Activated CD4-positive, alpha-beta T cell treated with anti-CD3 and anti-CD28 coated beads for 24 hours (primary cell): ENCODE measurements at places on chromosomes 16 and 17.

- no peak for DNase-seq
These were observed 90.5 kb downstream of the ADAMTS18 start for GRCh38 chr16:77344341-77344740.

- no peak for DNase-seq
These were observed 19.2 kb upstream of the MRPS23 start for GRCh38 chr17:57868910-57869616.

DNA sequence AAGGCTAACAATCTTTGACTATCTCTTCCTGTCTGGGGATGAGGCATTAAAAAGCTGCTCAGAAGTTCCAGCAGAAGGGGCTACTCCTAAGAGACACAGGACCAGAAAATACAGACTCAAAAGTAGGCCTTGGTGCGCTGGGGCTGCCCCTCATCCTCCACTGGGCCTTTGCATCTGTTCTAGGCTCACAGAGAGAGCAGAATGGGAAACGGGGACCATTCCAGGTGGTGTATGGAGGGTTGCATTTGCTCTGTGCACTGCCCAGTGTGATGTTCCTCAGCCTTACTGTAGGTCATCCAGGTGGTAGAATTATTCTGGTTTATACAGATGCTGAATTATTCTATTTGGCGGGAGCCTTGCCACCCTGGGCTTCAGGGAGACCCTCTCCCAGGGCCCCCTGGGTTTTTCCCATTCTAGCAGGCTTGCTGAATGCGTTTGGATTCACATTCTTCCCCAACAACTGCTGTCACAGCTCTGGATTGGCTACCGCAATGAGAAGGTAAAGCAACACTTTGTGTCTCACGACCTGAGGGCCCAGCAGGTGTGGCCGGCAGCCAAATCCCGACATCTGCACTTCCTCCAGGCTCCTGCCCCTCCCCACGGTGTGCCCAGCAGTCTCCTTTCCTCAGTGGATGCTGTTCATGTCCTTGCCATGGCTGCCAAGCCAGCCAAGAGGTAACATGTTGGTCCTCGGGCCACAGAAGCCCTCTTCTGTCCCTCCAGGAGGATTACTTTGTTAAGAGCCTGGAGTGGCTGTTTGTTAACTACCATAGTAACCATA, 25.0 kb upstream of the ZNHIT3 start:
- DNase-seq = no peak

GRCh38 chr16:84314373-84314772, 19.7 kb downstream of the WFDC1 start:
- no peak for DNase-seq

DNA sequence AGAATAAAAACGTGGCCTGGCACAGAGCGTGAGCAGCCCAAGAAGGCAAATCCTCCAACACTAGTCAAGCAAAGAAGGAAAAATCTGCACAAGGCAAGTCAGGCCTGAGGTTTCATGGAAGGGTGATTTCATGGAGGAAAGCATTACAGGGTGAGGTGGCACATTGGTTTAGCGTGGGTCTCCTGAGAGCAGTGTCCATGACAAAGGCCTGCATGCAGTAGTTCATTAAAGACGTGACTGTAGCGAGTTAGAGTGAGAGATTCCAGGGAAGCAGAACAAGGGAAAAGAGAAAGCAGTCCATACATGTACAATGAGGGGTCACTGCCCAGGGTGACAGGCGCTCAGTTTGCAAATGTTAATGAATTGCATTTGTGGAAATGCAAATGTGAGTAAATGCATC, 285.0 kb upstream of the ERCC4 start:
- DNase-seq = no peak

DNA sequence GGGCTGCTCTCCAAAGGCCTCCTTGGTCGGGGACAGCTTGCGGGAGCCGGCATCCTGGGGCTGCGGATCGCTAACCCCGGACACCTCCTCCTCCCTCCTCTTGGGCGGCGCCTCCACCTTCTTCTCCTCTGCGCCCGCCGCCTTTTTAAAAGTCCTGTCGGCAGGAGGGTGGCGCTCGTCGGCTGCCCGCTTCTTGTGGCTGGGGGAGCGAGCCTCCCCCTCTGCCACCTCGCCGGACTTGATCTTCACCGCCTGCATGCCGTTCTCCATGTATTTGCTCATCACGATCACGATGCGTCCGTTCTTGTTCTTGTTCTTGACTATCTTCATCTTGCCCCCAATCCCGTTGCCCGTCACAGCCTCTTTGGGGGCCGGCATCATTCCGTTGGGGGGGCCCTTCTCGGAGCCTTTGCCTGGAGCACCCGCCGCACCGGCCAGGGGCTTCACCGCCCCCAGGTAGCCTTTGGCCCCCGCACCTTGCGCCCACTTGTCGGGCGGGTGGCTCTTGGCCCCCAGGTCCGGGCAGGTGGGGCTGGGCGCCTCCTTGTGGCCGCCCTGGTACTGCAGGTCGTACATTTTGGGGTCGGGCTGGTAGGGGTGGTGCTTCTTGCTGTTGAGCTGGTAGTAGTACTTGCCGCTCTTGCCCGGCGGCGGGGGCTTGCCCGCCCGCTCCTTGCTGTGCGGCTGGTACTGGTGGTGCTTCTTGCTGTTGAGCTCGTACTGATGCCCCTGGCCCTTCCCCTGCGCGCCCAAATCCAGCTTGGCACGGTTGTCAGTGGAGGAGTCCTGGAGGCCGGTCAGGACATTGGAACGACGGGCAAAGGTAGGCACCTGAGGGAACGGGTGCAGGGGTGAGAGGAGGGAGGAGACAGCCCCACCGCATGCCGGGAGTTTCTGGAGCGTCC, 4.4 kb downstream of the CBX4 start:
- no peak for DNase-seq

GRCh38 chr17:42120770-42121769, at the start of gene KAT2A:
Gene KAT2A (minus strand): TSS chr17:42121367. CDS start chr17:42121304, 63 bp downstream.
- DNase-seq = peak; percentile 69

GRCh38 chr17:13947499-13947898, 121.8 kb upstream of the COX10 start:
- no peak for DNase-seq

DNA sequence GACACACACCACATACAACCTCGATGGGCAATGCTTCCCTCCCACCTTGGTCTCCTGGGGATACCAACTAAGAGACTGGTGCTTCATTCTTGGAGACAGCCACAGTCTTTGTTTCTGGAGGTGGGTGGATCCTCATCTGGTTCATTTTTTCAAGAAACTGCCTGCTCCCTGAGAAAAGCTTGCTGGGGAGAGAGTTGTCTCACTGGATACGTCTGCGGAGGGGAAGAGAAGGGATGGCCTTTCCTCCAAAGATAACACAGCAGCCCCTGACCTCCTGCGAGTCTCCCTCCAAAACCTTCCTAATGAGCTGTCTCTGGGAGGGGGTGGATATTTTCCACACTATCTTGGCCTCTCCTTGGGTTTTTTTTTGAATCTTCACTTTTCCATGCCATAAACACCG, 221.2 kb downstream of the SOX9 start:
- no peak for DNase-seq

GRCh38 chr16:87918866-87919680, 17.3 kb downstream of the CA5A start:
- no peak for DNase-seq

DNA sequence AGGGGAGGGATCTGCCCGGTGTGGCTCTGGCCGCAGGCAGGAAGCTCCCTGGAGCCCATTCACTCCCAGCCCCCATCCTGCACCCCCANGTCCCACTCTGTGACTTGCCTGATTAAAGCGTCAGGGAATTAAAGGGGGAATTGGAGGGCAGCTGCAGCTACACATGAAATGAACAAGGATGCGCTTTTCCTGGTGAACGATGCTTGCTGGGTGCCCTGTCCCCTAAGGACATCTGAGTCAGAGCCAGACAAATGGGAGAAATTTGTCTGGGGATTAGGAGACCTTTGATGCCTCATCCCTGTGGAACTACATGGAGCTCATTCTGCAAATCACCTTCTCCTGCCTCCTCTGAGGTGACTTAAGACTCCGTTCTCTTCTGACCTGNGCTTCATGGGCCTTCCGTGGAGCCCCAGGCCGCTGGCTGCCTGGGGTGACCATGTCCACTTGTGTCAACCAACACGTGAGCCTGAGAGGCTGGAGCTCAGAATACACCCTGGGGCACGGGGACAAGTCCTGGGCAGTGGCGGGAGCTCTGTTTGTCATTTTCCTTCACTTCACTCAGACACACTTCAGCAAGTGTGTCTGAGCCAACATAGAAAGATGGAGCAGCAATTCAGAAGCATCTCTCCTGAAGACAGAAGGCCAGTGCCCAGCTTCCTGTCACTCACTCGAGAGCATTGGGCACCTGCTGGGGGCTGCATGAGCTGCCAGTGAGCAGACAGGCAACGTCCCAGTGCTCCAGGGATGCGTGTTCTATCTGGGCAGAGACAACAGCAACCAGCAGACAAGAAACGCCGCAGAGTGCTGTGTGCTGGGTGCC, 54.1 kb downstream of the METRNL start:
- no peak for DNase-seq

GRCh38 chr16:57630931-57631845, 2.8 kb downstream of the ADGRG1 start:
- no peak for DNase-seq

GRCh38 chr16:1639860-1640259, 27.7 kb downstream of the CRAMP1 start:
- no peak for DNase-seq

DNA sequence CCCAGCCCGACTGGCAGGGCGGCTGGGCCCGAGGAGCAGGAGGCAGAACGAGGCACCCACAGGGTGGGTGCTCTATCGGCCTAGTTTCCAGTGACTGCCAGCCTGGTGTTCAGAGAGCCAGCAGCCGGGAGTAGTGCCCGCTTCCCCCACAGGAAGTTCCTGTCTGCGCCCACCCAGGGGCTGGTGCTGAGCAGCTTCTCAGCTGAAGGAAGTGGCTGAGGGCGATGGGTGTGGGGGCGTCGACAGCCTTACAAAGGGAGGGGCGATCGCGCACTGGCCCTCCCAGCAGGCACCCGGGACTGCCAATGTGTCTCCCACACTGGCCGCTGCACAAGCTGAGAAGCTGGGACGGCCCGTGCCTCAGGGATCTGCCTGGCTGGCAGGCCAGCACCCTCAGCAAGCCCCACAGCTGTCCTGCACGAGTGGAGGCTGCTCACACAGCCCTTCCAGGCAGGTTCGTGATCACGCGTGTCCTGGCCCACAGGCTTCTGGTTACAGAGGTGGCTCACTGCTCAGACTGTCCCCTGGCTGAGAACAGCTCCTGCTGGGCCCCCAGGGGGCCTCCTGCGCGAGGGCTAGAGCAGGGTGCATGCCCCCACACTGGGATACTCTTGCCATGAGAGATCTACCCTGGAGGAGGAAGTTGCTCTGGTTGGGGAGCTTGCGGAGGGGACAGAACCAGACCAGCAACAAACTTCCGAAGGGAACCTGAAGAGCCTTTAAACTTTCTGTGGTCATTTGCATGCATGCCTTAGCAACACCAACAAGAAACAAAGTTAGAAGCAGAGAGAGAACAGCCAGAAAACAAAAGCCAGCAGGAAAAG, 2.5 kb downstream of the RNF166 start:
- DNase-seq = peak; percentile 57

DNA sequence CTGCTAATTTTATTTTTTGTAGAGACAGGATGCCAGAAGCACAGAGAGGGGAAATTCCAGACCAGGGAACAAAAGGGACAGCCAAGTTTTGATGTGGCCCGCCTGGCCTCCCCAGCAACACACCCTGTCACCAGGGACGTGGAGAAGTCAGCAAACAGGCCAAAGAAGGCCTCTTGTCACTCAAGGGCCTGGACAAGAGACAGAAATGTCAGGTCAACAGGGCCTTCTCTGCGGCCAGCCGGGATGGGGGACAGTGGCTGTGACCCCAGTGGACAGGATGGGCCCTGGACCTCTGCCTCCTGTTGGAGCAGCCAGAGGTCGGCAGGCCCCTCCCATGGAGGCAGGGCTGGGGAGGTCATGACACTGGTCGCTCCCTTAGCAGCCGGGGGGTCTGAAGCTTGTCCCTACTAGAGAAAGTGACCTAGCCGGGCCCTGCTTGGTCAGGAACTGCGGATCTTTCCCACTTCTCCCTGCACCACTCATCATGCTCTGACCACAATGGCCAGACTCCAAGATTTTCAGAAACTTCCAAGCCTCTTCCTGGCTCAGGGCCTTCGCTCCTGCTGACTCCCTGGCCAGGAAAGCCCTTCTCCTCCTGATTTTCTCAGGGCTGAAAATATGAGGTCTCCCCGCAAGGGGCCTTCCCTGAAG, 9.2 kb upstream of the TVP23A start:
- DNase-seq = no peak

DNA sequence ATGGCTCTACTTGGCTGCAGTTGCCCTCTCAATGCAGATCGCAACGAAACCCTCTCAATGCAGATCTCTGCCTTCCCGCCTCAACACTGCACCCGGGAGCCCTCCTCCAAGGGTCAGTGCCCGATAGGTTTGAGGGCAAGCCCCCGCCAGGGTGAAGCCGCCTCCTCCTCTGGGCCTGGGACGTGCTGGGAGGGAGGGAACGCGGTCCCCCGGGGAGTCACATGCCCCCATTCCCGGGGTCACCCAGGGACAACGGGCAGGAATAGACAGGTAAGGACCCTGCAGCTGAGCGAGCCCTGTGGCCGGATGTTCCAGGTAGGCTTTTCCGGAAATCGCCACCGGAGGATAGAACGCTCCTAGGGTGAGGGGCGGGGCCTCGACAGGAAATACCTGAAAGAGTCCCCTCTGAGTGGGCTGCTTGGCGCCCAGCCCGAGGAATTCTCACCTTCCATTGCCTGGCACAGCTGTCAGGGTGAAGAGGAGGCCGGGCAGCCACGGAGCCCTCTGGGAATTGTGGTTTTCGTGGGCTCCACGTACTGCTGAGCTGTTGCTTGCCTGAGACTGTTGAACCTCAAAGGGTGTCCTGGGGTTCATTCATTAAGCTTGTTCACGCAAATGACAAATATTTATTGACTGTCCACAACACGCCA, 12.8 kb downstream of the ZNF174 start:
- no peak for DNase-seq

DNA sequence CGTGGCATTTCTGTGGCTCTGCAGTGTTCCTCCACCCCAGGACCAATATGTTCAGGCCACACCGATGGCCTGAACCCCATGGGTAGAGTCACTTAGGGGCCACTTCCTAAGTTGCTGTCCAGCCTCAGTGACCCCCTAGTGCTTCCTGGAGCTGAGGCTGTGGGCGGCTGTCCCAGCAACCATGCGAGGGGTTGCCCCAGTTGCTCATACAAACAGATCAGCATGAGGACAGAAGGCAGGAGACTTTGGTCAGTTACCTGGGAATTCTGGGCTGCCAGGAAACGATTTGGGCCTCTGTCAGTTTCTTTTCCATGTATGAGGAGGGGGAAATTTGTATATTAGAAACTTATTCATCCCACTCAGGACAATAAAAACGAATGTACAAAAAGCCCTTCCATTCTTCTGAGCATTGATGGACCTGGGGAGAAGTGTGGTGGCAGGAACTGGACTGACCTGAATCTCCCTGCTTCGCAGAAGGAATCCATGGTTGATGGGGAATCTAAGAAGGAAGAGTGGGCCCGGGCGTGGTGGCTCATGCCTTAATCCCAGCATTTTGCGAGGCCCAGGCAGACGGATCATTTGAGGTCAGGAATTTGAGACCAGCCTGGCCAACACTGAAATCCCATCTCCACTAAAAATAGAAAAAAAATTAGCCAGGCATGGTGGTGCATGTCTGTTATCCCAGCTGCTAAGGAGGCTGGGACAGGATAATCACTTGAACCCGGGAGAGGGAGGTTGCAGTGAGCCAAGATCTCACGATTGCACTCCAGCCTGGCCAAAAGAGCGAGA, 4.9 kb upstream of the IL32 start:
- DNase-seq = no peak
